Karpas-422 (cell line): ENCODE measurements at places on chromosomes 1 and 21. TPM values are rescaled to one million over a fixed set of nuclear protein-coding genes. Genes with fewer than 3 reads are reported as not detected.
A peak's percentile ranks its signal among the peaks of the same experiment; 100 is the strongest.

Gene PADI4
- not detected in 2 replicates for total RNA-seq

Gene INAVA
- not detected in 2 replicates for total RNA-seq

Gene GBP3
- 2.7 and 3.2 TPM in 2 replicates for total RNA-seq

Gene RIPPLY3
- total RNA-seq = not detected in 2 replicates

Gene SZRD1
- 34.5 and 52.2 TPM in 2 replicates for total RNA-seq

Gene CD52
- 614 and 735 TPM in 2 replicates for total RNA-seq

Gene FMN2
- total RNA-seq = not detected in 2 replicates

- peak; percentile 62 for DNase-seq
Measured at GRCh38 chr1:43705982-43706597, 1.2 kb upstream of the ST3GAL3 start.

DNA sequence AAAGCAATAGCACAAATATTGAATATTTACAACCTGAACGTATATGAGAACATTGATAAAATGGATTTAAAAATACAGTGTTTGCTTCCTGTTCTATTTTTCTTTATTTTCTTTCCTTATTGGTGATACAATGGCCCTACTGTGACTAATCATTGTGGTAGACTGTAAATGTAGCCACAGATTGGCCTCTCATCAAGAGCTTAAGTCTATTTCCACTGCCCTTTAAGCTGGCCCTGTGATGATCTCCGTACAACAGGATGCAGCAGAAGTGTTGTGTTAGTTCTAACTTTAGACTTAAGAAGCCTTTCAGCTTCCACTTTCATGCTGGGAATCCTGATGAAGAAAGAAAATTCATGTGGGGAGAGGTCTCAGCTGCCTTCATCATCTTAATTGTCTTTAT lies 285.6 kb upstream of the B3GALT2 start:
- DNase-seq = no peak

DNA sequence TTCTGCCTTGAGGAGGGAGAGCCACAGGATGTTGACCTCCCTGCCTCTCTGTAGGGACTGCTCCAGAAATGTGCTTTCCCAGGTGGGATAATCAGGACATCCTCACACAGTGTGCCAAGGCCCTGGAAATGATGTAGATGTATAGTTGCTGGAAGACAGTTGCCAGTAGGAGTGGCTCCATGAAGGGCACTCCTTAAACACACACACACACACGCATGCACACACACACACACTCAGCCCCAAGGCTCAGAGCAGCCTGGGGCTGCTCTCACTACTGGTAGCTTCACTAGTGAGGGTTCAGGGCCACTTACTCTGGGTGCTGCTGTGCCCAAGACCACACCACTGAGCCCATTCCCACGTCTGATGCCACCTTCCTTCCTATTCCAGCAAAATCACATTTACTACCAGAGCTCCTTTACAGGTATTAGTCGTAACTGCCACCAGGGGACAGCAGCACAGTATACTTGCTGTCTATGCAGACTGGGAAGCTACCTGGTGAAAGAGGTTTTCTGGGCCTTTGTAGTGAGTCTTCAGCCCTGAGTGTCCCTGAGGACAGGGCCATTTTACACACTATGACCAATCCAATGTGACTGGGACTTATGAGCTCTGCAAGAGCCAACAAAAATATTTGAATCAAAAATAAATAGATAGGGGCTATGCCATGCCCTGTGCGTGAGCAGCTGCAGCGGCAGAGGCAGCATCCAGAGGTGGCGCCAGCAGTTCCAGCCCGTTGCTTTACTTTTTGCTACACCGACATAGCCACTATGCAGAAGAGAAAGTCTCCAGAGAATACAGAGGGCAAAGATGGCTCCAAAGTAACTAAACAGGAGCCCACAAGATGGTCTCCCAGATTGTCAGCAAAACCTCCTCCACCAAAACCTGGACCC lies 15.0 kb downstream of the CRNN start:
- DNase-seq = peak; percentile 77

- DNase-seq = no peak
Measured at GRCh38 chr21:15121655-15122120, 56.9 kb upstream of the NRIP1 start.

DNA sequence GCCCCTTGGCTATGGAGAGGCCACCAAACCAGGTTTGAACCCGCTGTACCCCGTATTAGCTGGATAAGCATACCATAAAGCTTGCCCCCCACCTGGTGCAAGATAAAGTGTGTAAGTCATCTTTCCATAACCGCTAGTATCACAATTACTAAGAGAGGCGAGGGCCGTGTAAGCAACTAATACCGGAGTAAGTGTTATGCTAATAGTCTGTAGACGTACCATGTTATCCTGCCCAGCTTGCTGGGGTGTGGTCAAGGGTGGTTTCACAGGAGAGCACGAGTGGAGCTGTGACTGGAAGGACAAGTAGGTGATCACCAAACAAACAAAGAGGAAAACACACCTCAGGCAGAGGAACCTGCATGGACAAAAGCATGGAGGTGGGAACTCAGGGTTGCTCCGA lies 3.6 kb upstream of the TNFRSF1B start:
- DNase-seq = no peak

DNA sequence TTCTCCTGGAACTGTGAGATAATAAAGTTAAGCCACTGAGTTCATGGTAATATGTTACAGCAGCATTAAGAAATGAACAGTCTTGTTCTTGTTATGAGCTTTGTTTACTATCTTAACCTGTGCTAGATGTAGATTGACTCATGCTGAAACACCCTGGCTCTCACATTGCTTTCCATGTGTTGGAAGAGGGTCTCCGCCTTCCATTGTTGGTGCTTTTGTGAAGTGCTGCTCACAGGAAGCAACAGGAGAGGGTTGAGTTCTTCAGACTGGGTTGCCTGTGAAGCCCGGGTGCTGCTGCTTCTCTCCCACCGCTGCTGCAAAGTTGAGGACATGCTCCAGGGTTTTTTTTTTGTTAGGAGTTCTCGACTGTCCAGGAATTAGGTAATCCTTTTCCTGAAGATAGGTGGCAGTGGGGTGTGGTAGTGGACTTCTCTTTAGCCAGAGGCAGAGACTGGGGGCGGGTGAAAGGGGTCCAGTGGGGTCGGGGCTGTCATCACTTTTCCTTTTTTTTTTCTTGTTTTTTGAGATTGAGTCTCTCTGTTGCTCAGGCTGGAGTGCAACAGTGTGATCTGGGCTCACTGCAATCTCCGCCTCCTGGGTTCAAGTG lies 28.7 kb upstream of the HMGN1 start:
- no peak for DNase-seq

DNA sequence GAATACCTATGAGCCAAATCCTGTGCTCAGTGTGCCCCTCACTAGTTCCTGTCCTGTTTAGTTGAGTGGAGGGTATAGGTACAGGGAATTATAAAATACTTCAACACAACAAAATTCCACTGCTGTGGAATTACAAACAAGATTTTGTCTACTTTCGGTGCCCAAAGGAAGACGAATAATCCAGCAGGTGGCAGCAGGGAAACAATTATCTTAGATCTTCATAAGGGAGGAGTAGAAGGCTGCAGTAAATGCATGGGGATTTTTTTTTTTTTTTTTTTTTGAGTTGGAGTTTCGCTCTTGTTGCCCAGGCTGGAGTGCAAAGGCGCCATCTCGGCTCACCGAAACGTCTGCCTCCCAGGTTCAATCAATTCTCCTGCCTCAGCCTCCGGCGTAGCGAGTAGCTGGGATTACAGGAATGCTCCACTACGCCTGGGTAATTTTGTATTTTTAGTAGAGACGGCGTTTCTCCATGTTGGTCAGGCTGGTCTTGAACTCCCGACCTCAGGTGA lies 2.0 kb upstream of the PIP5K1A start:
- DNase-seq = peak; percentile 90

DNA sequence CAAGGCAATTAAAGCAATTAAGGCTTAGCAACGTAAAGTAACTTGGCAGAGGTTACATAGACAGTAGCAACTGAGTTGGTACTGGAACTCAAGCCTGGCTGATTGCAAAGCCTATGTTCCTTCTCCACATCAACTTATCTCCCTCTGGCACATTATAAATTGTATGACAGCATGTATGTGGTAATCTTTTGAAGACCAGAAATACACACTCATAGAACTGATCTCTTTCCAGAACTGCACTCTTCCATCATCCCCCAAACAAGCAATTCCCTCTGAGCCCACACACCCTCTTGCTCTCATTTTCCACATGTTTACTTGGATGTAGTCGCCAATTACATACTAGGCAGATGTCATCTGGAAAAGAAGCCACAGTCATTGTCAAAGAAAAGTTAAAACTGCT lies 502.2 kb downstream of the PLPP3 start:
- no peak for DNase-seq

GRCh38 chr1:25437672-25438071 lies 7.0 kb downstream of the MACO1 start:
- no peak for DNase-seq

DNA sequence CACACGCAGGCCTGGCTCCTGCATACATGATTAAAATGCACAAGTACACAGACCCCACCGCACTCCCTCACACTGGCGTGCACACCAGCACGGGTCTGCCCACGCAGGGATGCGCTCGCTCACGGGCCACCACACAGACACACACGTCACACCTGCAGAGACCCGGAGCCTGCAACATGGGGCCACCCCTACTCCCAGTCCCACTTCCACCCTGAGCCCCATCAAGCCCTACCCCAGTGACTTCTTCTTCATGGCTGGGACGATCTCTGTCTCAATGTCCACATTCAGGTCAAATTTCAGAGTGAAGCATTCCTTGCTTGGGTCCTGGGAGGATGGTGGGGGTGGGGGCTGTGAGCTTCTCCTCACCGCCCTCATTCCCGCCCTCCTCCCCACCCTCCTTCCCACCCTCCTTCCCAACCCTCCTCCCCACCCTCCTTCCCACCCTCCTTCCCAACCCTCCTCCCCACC lies 8.9 kb upstream of the TNFRSF25 start:
- peak; percentile 53 for DNase-seq

DNA sequence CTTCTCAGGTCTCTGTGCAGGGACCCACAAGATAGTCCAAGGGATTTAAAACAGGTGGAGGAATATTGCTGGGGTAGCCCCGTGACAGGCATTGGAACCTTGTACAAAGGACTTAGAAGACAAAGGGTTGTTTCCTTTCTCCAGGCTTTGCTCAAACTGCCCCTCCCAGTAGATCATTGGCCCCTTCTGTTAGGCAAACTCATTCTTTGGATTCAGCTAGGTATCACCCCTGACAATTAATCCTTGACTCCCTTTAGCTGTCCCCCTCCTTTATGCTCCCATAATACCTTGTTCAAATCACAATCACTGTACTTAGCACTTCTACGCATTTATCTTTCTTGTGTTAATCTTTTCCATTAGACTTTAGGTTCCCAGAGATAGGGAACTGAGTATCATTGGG lies 360.5 kb downstream of the KCNH1 start:
- DNase-seq = no peak

- no peak for DNase-seq
Measured at GRCh38 chr21:17370263-17370662, 142.6 kb upstream of the CXADR start.

- no peak for DNase-seq
Measured at GRCh38 chr1:237029240-237029639, 12.7 kb upstream of the RYR2 start.

DNA sequence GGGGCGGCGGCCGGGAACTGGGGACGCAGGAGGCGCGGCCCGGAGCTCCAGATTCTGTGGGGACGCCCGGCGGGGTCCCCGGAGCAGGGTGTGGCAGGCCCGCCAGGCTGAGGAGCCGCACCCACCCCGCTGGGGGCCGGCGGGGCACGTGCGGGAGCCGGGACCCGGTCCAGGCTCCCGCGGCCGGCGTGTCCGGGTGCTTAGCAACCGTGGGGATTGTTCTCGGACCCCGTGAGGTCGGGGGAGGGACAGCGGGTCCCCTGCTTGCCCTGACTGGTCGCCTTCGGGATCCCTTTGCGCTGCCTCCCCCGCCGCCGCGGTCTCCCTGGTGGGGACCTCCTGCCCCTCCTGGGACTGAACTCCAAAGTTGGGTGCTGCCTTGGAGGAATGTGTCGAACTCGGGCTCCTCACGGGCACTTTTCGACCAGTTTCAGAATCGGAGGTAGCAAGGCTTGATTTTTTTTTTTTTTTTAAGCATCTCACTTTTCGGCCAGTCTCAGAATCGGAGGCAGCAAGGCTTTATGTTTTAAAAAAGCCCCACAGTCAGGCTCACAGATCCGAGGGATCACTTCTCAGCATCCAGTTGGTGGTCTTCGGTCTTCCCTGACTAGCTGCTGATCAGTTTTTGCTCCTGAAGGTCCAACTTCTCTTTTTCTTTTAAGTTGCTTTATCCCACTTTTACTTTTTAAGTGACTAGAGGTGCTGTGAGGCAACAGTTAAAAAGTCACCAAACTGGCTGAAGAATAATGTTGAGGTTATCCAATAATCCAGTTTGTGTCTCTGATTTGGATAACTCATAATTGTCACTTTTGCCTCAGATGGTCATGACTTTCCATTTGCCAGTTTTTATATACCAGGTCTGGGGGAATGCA lies 648 bp downstream of the FAM76A start:
- DNase-seq = peak; percentile 76

DNA sequence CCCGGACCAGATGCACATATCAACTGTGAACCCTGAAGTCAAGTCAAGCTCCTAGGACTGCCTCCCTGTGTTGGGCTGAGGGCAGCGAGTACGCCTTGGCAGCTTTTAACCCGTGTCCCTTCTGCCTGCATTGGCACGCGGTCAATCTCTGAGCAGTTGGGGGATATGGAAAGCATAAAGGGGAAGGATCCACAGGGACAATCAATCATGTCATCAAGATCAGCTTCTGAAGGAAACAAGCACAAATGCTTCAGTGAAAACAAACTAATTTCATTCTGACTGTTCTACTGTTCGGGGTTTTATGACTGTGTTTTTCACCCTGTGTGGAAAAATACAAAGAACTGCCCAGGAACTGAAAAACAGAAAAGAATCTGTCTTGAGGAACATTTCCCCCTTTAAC lies 106.2 kb downstream of the RUNX1 start:
- no peak for DNase-seq

- DNase-seq = no peak
Measured at GRCh38 chr1:199411506-199411905, 616.0 kb upstream of the NR5A2 start.

- no peak for DNase-seq
Measured at GRCh38 chr21:41806773-41807172, 39.9 kb upstream of the RIPK4 start.

DNA sequence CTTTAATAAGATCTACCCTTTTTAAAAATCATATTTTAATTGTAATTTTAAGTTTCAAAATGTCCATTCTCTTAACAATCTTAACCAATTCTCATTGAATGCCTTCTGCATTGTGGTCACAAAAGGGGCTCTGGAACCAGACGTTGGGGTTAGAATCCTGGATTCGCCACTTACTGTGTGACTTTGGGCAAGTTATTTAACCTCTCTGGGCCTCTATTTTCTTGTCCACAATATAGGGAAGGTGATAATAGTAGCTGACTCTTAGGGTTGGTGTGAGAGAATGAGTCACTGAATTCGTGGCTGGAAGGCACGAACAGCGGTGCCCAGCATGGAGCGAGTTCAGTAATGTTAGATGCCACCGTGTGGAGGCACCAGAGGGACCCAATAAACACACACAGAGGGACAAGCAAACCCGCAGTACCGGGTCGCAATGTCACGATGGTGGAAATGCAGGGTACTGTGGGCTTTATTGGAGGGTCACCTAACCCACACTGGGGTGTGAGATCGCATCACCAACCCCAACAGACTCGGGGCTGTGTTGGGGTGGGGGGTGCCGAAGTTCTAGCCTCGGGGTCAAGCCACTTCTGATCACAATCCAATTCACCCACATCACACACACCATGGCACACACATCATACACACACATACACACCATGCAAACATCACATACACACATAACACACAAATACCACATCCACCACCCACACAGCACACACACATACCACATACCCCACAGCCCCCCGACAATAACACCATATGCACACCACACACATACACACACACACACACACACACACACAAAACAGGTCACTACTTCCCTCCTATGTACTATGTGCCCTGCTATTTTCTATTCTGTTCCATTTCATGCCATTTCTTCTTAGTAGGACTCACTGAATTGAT lies 27.0 kb upstream of the IFNAR2 start:
- no peak for DNase-seq
